ENCODE measurements at places on chromosomes 6 and 20.
A peak's percentile ranks its signal among the peaks of the same experiment; 100 is the strongest.

DNA sequence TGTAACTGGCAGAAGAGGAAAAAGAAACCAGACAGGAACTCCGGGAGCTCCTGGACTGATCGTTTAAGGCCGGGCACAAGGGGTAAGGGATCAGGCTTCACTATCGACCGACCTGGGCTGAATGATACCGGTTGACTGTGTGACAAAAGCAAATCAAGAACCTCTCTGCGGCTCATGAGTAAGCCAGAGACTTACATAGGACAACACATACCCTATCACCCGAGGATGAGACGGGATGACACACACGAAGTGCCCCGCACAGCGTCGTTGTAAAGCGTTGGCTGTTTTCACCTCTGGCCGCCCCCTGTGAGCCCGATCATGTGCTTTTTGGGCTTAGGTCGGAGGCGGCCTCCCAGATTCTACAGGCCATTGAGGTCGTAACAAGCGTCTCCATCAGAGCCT lies 695 bp upstream of the TGIF2 start:
- DNase-seq, result peak; percentile 69

DNA sequence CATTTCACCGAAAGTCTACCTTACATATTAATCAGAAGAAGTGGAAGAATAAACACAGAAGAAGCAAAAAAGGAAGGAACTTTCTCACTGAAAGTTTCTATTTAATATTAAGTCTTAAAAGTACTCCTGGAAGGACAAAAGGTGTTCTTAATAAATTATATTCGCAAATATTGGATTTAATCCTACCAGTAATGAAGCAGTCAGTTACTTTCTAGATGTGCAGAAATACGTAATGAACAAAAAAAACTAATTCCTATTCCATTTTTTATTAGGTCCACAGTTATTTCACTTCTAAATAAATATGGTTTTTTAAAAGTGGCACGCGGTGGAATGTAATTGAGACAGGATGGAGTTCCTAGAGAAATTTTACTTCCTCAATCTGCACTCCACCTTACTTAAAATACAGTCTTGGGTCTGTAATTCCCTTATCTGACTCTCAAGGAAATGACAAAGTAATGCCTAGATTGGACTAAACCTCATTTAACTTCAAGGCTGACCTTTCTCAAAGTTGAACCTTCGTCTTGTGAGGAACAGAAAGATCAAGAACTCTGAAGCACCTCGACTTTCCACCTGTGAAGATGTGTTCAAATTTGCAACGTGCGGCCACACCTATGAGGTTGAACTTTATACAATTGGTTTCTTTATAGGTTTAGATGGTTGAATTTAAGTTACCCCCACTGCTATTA lies 1.1 kb upstream of the TRAM2 start:
- DNase-seq, result no peak

DNA sequence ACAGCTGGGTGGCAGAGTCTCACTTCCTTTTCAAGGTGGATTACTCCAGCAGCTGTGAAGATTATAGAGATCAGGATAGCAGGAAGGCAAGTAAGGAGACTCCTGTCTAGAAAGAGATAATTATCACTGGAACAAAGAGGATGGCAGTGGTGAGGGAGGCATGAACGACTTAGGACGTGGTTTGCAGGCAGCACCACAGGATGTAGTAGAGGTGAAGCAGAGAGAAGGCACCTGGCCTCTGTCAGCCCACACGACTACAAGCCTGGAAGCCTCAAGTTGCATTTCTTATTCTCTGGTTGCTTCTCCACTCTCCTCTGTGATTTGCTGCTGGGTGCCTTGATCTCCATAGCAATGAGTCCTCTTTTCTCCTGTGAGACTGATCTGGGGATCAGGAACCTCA lies 62.7 kb downstream of the TSHZ2 start:
- DNase-seq, result no peak

DNA sequence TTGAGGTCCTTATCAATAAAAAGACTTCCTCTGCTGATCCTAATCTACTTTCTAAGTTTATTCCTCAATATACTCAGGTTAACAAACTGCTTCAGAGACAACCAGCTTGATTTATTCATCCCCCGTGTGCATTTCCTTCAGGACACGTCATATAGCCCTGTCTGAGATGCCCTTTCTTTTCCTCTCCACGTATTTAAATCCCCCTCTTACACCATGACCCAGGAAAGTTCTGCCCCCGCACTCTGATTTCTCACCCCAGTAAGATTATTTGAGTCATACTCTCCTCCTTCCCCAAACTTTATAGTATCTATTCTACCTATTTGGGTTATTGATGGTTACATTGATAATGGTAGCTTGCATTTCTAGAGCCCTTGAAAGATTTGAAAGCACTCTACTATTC lies 9.8 kb upstream of the CGA start:
- DNase-seq, result no peak

GRCh38 chr6:167737205-167737830 lies 89.4 kb upstream of the AFDN start:
- DNase-seq, result no peak

- DNase-seq, result no peak
These were observed 7.2 kb upstream of the SDCBP2 start for GRCh38 chr20:1335961-1336698.

- DNase-seq, result no peak
These were observed 867.6 kb upstream of the FLRT3 start for GRCh38 chr20:15205028-15205427.

- no peak for DNase-seq
These were observed 197.5 kb downstream of the BCKDHB start for GRCh38 chr6:80304014-80304413.

DNA sequence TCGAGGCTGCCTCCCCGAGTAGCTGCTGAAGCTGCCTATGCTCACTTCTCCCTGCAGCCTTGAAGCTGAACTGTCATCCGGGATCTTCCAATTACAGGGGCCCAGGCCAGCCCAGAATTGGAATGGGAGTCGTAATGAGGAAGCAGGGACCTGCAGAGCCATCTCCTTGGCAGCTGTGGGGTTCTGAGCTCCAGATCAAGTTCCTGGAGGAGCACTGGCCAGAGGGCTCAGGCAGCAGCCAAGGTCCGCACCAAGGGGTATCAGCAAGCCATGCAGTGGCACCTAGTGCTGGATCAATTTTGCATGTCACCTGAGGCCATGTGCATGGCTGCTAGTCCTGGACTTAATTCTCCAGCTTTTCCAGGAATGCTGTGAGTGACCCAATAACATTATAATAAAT lies 163.2 kb upstream of the TSHZ2 start:
- no peak for DNase-seq

GRCh38 chr6:5201271-5201670 lies 59.5 kb downstream of the LYRM4 start:
- DNase-seq, result no peak

GRCh38 chr20:40711079-40711478 lies 22.0 kb upstream of the MAFB start:
- DNase-seq, result no peak

- no peak for DNase-seq
These were observed 80.5 kb upstream of the QKI start for GRCh38 chr6:163333701-163334663.

- no peak for DNase-seq
These were observed 124.1 kb upstream of the DST start for GRCh38 chr6:56766806-56767178.

DNA sequence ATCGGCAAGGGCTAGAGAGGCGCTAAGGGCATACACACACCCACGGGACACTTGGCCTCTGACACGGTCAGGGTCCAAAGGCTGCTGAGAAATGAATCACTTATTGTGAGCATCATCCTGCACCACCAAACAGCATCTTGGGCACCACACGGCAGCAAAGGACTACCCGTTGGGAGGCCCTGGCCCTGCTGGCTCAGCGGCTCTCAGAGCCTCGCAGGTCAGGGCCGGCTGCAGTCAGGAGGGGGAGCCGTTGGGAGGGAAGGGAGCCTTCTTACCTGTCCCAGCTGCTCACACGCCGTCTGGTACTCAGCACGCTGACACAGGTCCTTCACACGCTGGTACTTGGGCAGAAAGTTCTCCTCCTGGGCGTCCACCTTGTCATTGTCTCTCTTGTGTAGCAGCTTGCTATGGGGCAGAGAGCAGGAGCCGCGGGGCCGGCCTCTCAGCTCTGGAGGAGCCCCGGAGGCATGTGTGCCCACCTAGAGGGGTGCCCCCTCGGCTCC lies 109.0 kb downstream of the SULF2 start:
- DNase-seq, result no peak

- DNase-seq, result no peak
These were observed 82.1 kb downstream of the PLEKHG1 start for GRCh38 chr6:150681578-150682395.

DNA sequence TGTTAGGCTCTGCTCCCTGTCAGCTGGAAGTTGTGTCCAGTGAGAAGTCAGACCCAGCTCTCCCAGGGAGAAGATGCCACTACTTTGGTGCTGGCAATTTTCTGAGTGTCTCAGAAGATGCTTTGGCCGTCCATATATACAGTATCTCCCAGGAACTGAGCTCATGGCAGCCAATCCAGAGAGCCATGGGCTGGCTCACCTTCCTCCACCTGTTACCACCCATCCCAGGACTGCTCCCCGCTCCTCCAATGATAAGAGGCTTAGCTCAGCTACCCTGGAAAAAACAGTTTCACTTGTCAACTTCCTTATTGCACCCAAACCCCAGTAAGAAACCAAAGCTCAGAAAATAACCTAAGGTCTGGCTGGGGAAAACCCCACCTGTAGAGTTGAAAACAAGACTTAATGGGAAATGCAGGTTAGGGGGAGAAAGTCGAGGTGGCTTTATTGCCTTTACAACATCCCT lies at the start of gene BNIP5:
TSS of gene BNIP5 (minus strand) at position 110 of the 463 bp plus-strand sequence. CDS start 6,198 bp downstream, outside the sequence.
- DNase-seq, result peak; percentile 29

DNA sequence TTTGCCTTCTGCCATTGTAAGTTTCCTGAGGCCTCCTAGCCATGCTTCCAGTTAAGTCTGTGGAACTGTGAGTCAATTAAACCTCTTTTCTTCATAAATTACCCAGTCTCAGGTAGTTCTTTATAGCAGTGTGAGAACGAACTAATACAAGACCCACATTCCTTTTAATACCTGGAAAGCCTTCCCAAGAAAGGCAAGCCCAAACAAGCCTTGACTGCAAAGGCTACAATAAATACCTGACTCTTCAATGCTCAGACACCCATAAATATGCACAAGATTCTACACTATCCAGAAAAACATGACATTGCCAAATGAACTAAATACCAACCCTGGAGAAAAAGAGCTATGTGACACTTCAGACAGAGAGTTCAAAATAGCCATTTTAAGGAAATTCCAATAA lies 338.8 kb downstream of the HAO1 start:
- no peak for DNase-seq

- DNase-seq, result no peak
These were observed 114.0 kb upstream of the HDGFL1 start for GRCh38 chr6:22455378-22455777.

GRCh38 chr6:19839237-19839546 lies 2.0 kb downstream of the ID4 start:
- no peak for DNase-seq

DNA sequence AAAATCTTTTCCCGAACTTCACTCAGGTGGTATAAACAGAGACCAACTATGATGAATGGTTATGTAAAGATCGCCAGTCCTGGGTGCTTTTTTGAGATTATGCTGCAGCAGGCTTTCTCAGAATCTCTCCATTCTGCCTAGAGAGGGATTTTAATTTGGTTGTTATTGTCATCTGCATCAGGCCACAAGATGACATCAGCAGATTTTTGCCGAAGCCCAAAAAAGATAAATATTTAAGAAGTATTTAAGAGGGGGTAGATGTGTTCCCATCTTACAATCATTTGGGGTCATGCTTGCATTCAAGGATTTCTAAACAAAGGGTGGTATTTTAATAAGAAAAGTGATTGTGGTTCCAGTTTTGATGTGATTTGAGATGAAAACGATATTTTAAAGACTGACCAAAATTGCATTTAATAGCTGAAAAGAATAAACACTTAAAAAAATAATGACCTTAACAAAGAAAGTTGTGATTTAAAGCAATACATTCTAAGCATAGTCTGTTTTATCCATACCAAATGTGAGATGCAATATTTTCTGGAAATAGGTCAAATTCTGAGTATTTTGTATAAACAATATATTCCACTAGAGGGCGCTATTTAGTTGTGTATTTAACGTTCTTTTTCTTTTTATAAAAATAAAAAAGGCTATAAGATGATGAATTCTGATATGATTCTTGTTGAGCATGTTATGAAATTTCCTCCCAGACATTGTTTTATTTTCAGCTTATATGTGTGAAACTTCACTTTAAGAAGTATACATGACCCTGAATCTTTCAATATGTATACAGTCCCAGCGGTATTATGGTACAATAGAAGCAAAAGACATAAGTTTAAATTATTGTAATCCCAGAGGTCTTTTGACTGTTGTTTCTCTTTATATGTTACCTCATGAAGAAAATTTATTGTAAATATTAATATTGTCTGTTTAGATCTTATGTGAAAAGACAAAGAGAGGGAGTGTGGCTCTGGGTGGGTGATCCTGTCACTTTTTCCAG lies 51.0 kb upstream of the ZFP64 start:
- peak; percentile 34 for DNase-seq

DNA sequence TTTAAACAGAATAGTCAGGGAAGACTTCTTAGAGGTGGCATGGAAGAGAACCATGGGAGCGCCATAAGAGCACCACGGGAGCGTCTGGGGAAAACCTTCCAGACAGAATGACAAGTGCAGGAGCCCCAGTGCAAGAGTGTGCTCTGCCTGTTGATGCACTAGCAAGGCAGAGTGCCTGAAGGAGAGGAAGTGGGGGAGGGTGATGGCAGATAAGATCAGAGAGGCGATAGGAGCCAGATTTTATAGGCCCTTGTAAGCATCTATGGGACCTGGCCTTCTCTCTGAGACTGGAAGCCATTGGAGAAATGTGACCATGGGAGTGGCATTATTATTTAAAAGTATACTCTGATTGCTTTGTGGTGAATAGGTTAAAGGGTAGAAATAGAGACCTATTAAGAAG lies 13.1 kb downstream of the FUCA2 start:
- peak; percentile 18 for DNase-seq

- DNase-seq, result no peak
These were observed 14.6 kb downstream of the MYBL2 start for GRCh38 chr20:43681468-43681942.

GRCh38 chr6:142881761-142882160 lies 63.2 kb downstream of the HIVEP2 start:
- no peak for DNase-seq

DNA sequence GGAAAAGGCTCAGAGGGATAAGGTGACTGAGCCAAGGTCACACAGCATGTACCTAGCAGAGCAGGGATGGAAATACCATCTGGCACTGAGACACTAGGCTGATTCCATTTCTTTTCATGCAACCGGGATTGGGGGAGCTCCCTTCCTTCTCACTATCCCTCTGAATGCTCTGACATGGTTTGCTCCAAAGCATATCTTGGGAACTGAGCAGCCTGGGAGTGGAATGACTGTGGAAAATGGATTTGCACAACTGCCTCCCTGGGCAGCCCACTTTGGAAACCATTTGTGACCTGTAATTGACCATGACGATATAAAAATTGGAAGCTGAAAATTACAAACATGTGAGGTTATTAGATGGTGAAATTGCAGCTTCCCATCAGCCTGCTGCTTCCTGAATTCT lies 309.0 kb upstream of the CHD6 start:
- DNase-seq, result no peak

- DNase-seq, result no peak
These were observed 739 bp downstream of the CTSZ start for GRCh38 chr20:59006167-59006863.

- no peak for DNase-seq
These were observed 183.5 kb downstream of the GMDS start for GRCh38 chr6:2061880-2062279.

GRCh38 chr20:33983371-33983770 lies 10.3 kb upstream of the RALY start:
- DNase-seq, result no peak

- DNase-seq, result no peak
These were observed 20.5 kb downstream of the DNAJC5 start for GRCh38 chr20:63915471-63915870.
